NCI-H2081 treated with DMSO at 0.1 percent for 48 hours (cell line): ENCODE measurements at places on chromosomes 12 and 14.

GRCh38 chr12:96985515-96986362 is 78.7 kb downstream of the NEDD1 start:
- peak; percentile 32 for DNase-seq

DNA sequence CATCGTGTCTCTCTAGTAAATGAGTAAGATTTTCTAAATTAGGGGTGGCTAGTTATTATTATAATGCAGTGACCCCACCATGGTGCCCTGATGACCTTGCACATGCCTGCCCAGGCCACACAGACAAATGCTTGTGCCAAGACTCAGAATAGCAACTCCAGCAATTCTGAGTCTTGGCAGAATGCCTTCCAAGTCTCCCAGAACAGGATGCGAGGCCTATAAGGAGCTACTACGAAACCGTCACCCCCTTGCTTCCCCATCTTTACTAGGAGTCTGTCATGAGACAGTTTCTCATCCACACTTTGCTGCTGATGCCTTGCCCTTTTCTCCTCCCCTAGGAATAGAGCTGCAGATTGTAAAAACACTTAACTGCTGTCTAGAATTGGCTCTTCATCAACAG is 559.9 kb downstream of the TRHDE start:
- DNase-seq = no peak

GRCh38 chr14:98182393-98183055 is 1089.5 kb downstream of the BCL11B start:
- no peak for DNase-seq

- DNase-seq = no peak
Measured at GRCh38 chr14:23245282-23245681, 7.5 kb downstream of the RNF212B start.

- DNase-seq = no peak
Measured at GRCh38 chr14:93824518-93825234, 36.4 kb upstream of the PRIMA1 start.

- DNase-seq = no peak
Measured at GRCh38 chr12:31832740-31833729, 104.2 kb upstream of the AMN1 start.

DNA sequence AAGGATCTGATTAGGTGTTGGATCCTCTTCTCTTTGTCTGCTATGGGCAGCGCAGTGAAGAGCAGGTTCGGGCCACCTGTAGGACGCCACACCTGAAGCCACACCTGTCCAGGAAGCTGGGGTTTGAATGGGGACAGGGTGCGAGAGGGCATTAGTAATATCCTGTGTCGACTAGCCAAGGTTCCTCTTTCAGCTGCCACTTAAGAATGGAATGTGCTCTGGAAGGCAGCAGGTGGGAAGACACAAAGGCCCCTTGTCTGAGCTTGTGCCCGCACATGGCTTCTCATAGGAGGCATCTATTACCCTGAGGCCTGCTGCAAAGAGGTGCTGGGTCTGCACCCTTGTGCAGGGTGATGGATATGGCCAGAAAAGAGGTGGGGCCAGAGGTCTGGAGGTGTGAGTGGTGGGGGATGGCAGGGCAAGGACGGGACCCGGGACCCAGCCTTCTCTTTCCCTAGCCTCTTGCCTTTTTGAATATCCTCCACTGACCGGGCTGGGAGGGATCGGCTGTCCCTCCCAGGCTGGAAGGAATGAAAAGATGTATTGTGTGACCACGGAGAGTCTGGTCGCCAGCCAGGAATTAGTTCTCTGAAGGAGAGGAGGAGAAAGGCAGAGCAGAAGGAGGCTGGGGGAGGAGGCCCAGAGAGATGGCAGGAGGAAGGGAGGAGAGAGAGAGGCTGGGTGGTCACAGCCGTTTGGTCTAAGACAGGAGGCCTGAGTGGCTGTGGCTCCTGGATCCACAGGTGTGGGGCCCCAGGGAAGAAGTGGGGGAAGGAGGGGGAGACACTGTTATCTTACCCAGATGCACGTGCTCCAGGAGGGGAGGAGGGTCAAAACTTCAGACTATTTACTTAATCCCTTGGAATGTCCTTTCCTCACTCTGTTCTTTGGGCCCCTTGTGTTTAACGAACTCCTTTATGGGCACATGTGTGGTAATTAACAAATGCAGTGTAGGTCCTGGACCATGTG is 101.5 kb downstream of the SMOC1 start:
- DNase-seq = no peak

GRCh38 chr12:109764123-109764522 is 50.5 kb downstream of the FAM222A start:
- no peak for DNase-seq
